Esophagus squamous epithelium (tissue), 5 donors: ENCODE measurements at places on chromosomes 13 and 19. TPM values are rescaled to one million over a fixed set of nuclear protein-coding genes. Genes with fewer than 3 reads are reported as not detected.

DNA sequence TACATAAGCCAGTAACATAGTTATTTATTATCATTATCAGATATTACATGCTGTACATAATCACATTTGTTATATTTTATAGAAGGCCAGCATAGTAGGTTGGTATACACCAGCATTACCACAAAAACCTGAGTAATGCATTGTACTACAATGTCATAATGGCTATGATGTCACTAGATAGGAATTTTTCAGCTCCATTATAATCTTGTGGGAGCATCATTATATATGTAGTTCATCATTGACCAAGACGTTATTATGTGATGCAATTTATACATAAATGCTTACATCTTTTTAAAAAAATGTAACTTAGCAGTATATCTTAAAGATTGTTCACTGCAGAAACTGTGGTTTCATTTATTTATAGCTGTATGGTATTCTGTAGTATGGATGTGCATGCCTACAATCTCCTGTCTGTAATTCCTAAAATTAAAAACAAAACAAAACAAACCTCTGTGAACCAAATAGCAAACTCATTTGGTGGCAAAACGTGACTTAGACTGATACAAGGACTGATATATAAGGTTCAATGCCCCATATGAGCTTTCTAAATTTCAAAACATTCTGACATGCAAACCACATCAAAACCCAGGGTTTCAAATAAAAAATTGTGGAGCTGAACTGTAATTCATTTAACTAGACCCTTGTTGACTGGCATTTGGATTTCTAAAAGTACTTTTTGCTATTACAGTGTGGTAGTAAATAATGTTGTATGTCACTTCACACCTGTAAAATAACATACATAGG lies 250.9 kb downstream of the DLEU7 start:
- no peak for DNase-seq

GRCh38 chr13:30918662-30919405 lies 12.8 kb downstream of the MEDAG start:
- DNase-seq = no peak

DNA sequence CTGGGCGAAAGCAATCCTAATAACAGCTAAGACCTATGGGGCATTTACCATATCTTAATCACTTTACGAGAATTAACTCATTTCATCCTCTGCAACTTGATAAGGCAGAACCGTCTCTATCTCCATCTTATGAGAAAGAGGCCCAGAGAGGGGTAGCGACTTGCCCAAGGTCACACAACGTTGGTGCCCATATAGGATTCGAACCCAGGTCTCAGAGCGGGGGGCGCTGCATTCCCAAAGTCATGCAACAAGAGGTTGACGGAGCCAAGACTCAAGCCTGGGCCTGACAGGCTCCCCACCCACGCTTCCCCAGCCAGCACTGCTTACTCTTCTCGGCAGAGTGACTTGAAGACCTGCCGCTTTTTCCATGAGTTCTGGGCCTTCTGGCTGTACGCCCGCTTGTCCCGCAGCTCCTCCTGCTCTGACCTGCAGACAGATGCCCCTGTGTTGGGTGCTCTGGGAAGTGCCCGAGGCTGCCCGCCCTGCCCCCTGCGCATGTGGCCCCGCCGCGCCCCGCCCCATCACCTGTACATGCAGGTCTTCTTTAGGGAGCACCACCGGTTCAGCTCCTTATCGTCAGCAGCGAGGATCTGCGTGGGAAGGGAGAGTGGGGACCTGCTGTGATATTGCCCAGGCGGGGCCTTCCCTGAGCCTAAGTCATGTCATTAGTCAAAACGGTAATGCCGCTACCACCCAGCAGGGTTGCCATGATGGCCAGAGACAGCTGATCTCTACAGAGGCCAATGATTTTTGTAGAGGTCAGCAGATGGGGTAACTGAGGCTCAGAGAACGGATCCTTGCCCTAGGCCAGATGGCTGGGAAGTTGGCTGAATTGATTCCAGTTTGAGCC lies 10.8 kb downstream of the KRI1 start:
- DNase-seq = no peak

DNA sequence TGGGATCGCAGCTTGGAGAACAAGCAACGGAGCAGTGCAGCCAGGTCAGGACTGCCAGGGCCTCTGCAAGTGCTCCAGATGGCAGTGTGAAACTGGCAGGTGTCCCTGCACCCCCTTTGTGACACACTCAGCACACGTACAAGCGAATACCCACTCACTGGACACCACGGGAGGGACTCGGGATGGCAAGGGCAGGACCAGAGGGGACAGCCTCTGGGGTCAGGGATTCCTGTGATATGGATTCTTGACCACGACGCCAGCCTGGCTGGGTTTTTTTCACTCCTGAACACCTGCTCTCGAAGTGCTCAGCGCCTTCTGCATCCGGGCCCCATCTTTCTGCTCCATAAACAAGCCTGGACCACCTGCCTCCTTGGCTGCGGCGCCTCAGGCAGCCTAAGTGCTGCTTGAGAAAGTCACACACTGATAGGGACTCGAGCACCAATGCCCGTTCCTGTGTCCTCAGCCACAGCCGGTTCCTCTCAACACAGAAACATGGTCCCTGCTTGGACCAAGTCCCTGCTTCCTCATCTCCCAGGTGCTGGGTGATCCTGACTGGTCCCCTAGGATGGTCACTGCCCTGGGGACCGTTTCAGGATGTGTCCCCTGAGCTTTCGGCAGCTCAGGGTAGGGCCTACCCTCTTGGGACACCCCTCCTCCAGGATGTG lies 22.0 kb downstream of the ELAVL1 start:
- no peak for DNase-seq

- DNase-seq = no peak
Measured at GRCh38 chr19:2345076-2345475, 15.0 kb upstream of the TMPRSS9 start.

GRCh38 chr19:2856457-2857050 lies 10.6 kb upstream of the ZNF556 start:
- no peak for DNase-seq

GRCh38 chr13:27264648-27265047 lies 6.0 kb upstream of the RASL11A start:
- no peak for DNase-seq

DNA sequence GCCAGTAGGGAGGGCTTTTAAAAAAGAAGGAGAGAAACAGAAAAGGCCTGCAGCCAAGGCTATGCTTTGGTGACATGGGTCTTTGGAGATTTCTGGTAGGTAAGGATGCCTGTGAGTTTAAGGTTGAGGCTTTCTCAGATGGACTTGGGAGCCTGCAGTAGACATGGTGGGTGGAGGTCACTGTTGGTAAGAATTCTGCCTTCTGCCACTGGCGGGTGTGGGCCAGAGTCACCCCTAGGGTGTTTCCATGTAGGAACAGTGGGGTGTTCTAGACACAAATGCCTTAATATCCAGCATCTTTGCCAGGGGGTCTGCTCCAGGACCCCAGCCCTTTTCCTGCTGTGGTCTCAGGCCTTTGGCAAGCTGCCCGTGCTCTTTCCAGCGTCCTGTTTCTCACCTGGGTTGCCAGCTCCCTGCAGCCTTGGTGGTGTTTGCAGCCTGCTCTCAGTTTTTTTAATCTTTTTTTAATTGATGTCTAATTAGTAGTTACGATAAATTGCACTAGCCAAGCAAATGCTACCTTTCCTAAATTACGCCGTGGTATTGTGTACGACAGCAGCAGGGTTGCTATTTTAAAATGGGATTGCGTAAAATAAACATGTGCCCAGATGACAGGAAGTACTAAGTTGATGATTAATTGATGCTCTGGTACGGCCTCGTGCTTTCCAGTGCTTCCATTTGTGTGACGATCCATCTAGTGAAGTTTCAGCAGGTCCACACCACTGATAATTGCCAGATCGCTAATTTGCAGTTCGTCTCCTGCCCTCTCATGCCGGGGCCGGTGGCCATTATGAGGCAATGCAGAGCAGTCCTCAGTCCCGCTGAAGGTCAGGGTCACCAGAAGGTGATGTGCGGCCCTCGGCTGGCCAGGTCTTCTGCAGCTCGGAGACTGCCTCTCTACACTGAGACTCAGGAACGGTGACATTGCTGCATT lies 35.3 kb upstream of the NPAS1 start:
- no peak for DNase-seq

GRCh38 chr13:24076109-24076508 lies 84.4 kb upstream of the SPATA13 start:
- DNase-seq = no peak

DNA sequence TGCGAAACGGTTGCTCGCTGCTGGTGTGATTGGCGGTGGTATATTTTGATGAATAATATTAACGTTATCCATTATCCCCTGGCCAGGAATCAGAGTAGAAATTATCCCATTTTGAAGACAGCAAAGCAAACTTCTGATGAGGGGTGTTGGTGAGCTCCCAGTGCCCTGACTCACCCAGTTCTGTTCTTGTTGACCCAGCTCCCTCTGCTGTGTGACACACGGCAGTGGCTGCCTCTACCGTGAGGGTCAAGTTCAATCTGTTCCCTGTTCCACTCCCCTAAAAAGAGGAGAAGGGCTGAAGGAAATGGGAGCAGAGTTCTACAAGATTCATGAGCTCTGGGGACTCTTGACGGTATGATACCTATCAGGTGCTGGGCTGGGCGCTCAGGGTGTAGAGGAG lies 2.0 kb downstream of the CAMSAP3 start:
- DNase-seq = no peak

DNA sequence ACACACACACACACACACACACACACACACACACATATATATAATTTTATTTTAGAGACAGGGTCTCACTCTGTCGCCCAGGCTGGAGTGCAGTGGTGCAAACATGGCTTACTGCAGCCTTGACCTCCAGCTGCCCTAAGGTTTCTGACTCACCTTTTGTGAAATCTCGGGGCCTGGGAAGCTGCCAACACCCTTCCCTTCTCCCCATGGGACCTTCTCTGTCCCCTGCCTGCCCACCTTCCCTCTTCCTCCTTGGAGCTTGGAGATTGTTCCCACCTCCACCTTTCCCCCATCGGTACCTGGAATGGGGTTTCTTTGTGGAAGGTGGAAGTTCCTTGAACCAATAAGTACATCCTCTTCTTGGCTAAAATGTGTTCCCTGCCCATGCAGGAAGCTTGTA lies 6.3 kb downstream of the ARRDC5 start:
- DNase-seq = no peak

DNA sequence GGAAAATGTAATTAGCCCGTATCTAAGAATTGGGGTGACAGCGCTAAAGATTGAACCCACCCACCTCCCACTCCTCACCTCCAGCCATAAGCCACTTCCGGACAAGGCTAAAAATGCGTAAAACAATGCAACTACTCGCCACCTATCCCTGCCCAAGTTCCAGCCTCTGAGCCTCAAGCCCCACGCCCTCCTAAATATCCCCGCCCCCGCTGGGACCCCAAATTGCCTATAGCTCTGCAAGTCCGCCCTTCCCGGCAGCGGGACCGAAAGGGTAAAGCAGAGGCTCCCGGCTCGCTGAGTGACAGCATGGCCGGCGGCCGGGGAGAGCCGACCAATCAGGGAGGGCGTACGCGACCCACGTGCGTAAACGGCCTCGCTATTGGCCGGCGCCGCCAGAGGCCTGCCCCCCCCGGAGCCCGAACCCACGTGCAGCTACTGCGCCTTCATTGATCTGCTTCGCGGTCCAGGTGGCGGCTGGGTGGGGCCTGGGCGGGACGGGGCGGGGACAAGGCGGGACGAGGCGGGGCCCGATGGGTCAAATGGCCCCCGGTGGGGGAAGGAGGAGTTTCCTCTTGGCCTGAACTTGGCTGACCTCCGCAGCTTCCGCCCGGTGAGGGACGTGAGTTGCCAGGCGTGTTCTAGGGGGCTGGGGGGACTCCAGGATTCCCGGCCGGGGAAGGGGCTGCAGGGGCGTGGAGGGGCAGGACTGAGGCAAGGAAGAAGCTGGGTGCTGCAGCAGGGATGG lies at the start of gene TLE6:
Gene TLE6 (plus strand): TSS at position 564 of the 745 bp plus-strand sequence. CDS start 670 bp downstream, outside the sequence.
- peak; percentile 79 for DNase-seq

DNA sequence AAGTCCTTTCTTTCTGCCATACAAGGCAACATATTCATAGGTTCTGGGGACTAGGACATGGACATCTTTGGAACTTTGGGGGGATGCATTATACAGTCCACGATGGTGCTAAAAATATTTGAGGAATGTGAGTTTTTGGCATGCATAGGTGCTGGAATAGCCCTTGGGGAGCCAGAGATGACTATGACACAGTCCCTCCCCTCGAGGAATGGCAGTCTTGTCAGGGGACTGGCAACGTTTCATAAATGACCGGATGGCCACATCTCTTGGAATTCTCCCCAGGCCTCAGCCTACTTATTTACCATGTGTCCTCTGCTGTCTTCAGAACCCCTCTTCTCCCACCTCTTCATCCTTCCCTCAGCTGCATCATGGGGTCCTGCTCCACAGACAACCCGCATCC lies 13.6 kb downstream of the MEIOSIN start:
- no peak for DNase-seq

GRCh38 chr19:16369664-16370576 lies 45.3 kb downstream of the KLF2 start:
- no peak for DNase-seq

- DNase-seq = no peak
Measured at GRCh38 chr19:15166700-15167099, 34.1 kb downstream of the NOTCH3 start.

DNA sequence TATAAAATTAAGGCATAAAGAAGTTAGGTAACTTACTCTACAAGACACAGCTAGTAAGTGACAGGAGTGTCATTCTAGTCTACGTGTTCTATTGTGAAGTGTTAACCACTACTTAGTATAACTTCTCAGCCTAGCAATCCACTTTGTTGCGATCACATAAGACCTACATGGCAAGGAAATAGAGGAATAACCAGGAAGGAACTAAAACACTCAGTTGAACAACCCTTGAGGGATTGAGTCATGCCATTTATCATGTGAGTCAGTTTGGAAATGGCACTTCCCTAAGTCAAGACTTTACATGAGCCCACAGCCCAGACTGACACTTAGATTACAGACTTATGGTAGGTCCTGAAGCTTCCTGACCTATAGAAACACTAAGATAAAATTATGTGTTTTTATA lies 279.5 kb upstream of the PCDH20 start:
- DNase-seq = no peak

DNA sequence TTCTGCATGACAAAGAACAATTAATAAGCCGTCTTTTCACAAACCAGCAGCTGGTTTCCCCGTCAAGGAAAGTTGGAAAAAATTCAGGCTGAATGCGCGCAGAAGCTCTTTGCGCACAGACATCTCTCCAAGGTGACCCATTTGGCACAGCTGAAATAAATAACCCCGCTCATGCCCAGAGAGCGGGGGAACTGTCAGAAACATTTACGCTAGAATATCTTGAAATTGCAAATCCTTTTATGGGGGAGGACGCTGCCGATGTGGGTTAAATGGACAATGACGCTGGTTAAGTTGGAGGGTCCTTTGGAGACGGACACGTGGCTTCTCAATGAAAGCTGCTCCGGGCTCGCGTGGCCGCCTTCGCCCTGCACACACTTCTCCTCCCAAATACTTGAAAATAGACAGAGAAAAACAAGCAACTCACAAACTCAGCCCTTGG lies 30.6 kb downstream of the GSX1 start:
- no peak for DNase-seq

Gene EPSTI1
- total RNA-seq = 1.1 TPM

Gene VSTM1
- not detected for total RNA-seq

Gene ADGRE2
- total RNA-seq = 4.3 TPM

Gene AKAP8L
- 86.0 TPM for total RNA-seq

Gene CRB3
- 42.9 TPM for total RNA-seq

Gene ZNF324
- 13.5 TPM for total RNA-seq

Gene USPL1
- 12.4 TPM for total RNA-seq

Gene RAD23A
- 83.3 TPM for total RNA-seq

Gene FBXL3
- 81.6 TPM for total RNA-seq
